ENCODE measurements at places on chromosomes 7 and 10.

GRCh38 chr7:70132852-70133690 lies 534.8 kb downstream of the AUTS2 start:
- no peak for DNase-seq

GRCh38 chr7:50497068-50497642 lies 47.0 kb upstream of the FIGNL1 start:
- no peak for DNase-seq

DNA sequence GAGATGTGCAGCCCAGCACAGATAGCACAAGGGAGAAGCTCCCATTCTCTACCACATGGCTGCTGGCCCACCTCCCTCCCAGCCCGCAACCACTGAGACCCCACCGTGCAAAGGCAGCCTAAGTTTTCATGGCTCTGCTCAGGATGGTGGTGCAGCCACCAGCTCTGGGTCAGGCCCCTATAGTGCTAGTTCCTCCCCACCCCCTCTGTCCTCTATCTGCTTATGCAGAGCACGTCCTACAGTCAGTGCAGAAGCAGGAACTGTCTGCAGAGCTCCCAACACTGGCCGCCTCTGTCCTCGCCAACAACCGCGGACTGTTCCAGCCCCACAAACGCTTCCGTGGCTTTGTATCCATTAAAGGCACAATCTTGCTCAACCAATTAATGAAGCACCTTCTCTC lies 278.9 kb downstream of the GRID1 start:
- DNase-seq = no peak

DNA sequence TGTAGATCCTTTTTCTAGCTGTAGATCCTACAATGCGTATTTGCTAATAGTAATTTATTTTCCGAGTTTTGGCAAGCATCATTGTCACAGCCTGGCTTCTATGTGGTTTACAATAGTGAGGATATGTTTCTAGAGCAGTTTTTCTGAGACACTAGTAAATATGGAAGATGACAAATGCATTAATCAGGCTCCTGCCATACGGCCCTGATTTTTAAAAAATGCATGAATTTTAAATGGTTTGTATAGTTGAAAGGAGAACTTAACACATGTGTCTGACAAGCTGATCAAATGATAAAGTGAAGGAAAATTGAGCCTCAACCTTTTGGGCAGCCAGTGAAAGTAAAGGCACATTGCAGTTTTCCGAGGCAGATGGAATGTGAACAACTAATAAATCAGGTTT lies 354.1 kb downstream of the EXOC4 start:
- DNase-seq = no peak

- DNase-seq = no peak
These were observed 13.9 kb downstream of the KLHDC10 start for GRCh38 chr7:130084037-130084875.

- DNase-seq = no peak
These were observed 39.7 kb downstream of the MCMBP start for GRCh38 chr10:119832951-119833350.

DNA sequence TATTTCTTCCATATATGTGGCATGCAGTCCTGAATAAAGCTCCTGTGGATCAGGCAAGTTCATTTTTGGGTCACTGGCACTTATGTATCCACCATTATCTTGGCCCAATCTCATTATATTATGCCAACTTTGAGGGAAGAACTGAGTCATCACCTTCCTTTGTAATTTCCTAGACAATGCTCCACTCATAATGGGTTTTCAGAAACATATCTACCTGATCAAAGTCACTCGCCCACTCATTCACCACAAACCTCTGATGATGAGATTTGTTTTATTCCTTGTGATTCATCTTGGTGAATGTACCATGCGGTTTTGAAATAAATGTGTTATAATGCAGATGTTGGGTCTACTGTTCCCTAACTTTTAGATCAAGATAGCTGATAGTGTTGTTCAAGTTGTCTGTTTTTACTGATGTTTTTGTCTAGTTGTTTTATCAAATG lies 525.8 kb downstream of the KIF20B start:
- no peak for DNase-seq

- DNase-seq = no peak
These were observed 195.8 kb upstream of the MKLN1 start for GRCh38 chr7:131131746-131132431.

DNA sequence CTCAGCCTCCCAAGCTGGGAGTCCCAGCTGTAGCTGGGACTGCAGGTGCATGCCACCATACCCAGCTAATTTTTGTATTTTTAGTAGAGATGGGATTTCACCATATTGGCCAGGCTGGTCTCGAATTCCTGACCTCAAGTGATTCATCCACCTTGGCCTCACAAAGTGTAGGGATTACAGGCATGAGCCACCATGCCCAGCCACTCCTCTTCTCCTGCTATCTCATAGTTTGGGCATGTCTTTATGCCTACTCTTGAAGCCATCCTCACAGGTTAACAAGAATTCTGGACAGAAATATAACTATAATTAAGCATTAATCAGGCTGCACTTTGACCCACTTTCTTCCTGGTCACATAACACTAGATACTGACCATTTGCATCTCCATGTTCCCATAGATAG lies 28.6 kb upstream of the C10orf67 start:
- DNase-seq = no peak

GRCh38 chr7:73703225-73703624 lies 16.2 kb downstream of the STX1A start:
- no peak for DNase-seq

DNA sequence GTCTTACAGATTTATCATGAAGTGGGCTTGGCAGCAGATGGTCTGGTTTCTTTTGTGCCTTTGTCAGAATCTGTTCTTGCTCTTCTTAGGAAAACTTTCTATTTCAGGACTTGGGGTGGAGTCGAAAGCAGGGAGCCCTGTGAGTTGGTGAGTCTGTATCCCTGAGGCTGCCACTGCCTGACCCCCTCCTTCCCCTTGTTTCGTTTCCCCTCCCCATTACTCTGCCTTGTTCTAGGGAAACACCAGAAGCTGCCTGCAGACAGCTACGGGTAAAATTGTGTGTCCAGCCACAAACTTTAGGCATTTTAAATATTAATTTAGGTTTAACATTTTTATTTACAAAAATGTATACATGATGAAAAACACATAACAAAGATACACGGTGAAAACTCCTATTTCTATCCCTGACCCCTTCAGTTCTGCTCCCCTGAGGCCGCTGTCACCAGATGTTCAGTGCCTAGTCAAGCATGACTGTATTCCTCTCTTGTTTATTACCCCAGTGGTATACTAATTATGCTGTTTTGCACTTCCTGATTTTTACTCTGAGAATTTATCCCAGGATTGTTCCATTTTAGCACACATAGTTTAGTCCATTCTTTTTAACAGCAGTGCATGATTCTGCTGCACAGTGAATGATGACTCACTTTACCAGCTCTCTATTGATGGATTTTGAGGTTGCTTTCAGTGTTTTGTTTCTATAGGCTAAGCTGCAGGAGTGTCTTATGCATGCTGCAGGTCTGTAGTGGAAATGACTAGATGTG lies 9.1 kb downstream of the TSPAN14 start:
- DNase-seq = no peak

DNA sequence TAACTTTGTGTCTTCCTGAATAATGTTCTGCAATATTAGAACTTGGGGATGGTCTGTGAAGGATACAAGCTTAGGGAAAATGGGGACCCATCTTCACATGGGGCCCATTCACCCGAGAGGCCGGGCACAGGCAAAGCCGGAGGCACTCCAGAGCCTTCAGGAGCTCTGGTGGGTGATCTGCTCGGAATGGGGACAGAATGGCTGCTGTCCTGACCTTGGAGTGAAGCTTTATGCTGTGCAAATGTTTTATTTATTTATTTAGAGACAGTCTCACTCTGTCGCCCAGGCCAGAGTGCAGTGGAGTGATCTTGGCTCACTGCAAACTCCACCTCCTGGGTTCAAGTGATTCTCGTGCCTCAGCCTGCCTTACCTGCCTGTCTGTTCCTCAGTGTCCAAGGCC lies 55.4 kb downstream of the DYNC2I1 start:
- no peak for DNase-seq

- DNase-seq = no peak
These were observed 2.8 kb downstream of the HOXA2 start for GRCh38 chr7:27099453-27100370.

DNA sequence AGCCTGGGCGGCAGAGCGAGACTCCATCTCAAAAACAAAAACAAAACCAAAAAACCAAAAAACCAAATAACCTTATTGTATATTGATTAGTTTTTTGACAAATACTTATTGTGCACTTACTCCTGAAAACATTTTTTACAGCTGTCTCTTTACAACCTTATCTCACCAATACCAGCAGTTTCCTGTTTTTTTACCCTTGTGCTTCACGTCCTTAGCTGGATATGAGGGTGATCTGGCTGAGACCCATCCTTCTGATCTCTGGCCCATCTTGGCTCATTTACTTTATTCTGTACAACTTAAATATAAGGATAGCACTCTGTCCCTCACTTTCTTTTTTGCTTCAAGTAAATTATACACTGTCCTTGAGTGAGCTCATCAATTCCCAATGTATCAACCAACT lies 104.6 kb upstream of the DNAJB12 start:
- no peak for DNase-seq

- DNase-seq = no peak
These were observed 31.1 kb upstream of the ABCA13 start for GRCh38 chr7:48140001-48140681.

DNA sequence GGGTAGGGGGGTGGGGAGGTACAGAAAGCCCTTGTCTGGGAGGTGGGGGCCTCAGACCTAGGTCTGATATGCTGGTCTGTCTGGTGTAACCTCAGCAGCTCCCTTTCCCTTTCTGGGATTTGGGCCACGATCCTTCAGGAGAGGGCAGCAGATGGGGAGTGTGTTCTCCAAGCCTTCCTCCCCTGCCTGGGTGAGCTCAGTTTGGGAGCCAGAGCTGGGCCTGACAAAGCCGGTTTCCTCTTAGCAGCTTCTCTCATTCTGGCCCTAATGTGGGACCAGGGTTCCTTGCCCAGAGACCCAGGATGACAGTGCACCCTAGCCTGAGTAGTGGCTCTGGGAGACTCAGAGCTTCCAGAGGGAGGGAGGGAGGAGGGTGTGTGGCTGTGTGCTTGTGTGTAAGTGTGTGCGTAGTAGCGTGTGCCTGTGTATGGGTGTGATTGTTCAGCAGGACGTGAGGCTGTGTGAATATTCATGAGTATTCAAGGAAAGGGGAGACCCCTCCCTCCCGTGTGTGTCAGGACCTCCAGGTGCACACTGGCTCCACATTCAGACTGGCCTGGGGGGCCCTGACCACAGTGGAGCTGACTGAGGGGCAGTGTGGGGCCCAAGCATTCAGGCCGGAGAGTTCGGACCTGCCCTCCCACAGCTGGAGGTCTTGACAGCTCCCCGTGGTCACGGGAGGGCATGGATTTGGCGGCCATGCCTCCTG lies 96.5 kb downstream of the ZMIZ1 start:
- DNase-seq = no peak

- no peak for DNase-seq
These were observed 15.7 kb upstream of the RELN start for GRCh38 chr7:104005197-104005596.

GRCh38 chr7:151844825-151845200 lies 32.1 kb downstream of the PRKAG2 start:
- no peak for DNase-seq

DNA sequence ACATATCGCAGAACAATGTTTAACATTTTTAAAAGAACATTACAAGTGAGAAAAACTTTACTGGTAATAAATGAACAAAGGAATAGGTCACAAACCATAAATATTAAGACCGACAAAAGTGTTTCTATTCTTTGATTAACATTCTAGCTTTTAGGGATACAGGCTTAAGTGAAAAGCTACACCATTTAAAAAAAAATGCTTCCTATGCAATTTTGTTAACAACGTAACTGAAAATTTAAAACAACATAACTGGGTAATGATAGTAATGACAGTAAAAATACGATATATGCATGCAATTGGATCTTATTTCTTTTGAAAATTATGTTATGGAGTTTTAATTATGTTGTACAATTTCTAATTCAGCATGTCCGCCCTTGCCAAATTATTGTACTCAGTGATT lies 49.7 kb upstream of the THSD7A start:
- DNase-seq = no peak

DNA sequence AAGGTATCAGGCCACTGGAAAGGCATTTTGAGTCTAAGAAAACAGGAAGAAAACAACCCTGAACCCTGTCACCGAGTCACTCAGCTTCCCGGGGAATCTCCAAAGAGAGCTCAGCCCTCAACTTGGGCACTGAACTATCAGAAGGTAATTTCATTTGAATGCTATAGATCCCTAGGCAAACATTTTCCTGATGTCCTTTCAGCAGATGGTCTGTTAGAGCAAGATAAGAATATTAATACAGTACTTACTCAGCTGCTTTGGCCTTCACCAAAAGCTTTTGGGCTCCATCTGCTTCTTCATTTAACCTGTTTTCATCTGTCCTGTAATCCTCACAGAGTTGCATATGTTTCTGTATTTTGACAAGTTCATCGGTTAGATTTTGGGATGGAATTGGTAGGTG lies 34.2 kb upstream of the LAMB1 start:
- no peak for DNase-seq

DNA sequence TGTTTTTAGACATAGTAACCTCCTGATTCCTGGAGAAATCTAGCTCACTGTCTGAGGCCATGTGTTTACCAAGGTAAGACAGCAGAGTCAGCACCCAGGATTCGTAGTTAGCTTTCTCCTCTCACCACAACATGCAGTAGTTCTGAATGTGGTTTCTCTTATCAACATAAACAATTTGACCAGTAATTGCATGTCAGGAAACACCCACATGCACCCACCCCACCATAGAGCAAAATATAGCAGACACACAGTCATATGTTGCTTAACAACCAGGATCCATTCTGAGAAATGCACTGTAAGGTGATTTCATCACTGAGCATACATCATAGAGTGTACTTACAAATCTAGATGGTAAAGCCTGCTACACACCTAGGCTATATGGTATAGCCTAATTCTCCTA lies 1004.0 kb downstream of the ANKRD7 start:
- DNase-seq = no peak

DNA sequence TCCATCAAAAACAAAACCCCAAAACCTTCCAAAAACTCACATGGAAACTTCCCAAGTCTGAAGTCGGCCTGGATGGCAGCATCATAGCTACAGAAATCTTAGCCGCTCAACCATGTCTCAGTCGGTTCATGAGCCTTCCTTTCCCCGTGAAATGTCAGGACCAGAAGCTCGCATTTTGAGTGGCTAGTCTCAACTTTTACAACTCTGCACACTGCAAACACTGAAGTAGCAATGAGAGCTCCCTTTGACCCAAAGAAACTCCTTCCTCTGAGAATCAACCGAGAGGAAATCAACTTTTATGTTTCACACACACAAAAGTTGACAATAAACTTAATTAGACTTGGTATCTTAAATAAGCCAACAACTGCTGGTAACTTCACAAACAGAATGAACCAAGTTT lies 37.6 kb upstream of the RNF32 start:
- no peak for DNase-seq

DNA sequence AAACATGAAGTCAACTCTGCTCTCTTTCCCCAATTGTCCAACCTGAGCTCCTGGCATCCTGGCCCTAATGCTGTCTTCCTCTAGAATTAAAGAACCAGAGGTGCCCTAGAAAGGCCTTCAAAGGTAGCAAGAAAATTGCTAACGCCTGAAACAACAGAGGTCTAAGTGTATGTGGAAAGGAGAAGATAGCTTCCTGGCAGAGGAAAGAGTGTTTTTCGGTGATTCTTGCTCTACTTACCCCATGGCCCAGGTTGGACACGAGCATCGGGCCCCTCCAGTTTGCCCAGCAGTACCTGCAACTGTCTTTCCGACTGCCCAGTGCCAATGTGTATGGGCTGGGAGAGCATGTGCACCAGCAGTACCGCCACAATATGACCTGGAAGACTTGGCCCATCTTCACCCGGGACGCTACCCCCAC lies 22.2 kb downstream of the MGAM2 start:
- no peak for DNase-seq

Measured in effector CD8-positive, alpha-beta T cell (primary cell).